ENCODE measurements at places on chromosomes 13 and 19.

- no peak for DNase-seq
Measured at GRCh38 chr19:10631874-10632273, 6.5 kb downstream of the SLC44A2 start.

- DNase-seq = no peak
Measured at GRCh38 chr19:40617961-40618360, 16.8 kb downstream of the LTBP4 start.

GRCh38 chr19:38773469-38774177, at the start of gene LGALS7:
TSS of gene LGALS7 (minus strand) at chr19:38773517. CDS start at chr19:38773492, 25 bp downstream.
- no peak for DNase-seq

DNA sequence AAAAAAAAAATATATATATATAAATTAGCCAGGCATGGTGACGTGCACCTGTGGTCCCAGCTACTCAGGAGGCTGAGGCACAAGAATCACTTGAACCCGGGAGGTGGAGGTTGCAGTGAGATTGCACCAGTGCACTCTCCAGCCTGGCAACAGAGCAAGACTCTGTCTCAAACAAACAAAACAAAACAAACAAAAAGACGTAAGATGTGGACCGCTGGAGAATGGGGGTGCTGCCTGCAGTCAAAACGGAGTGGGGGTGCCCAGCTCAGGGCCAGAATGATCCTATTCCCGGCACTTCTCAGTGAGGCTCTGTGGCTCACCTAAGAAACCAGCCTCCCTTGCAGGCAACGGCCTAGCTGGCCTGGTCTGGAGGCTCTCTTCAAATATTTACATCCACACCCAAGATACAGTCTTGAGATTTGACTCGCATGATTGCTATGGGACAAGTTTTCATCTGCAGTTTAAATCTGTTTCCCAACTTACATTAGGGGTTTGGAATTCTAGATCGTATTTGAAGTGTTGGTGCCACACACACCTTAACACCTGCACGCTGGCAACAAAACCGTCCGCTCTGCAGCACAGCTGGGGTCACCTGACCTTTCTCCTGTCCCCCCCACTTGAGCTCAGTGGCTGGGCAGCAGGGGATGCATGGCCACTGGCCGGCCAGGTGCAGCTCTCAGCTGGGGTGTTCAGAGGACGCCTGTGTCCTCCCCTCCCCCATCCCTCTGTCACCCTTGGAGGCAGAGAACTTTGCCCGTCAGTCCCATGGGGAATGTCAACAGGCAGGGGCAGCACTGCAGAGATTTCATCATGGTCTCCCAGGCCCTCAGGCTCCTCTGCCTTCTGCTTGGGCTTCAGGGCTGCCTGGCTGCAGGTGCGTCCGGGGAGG, at the start of gene F7:
Gene F7 (plus strand): TSS at position 760 of the 889 bp plus-strand sequence. CDS start 51 bp downstream, at position 811.
- peak; percentile 26 for DNase-seq

DNA sequence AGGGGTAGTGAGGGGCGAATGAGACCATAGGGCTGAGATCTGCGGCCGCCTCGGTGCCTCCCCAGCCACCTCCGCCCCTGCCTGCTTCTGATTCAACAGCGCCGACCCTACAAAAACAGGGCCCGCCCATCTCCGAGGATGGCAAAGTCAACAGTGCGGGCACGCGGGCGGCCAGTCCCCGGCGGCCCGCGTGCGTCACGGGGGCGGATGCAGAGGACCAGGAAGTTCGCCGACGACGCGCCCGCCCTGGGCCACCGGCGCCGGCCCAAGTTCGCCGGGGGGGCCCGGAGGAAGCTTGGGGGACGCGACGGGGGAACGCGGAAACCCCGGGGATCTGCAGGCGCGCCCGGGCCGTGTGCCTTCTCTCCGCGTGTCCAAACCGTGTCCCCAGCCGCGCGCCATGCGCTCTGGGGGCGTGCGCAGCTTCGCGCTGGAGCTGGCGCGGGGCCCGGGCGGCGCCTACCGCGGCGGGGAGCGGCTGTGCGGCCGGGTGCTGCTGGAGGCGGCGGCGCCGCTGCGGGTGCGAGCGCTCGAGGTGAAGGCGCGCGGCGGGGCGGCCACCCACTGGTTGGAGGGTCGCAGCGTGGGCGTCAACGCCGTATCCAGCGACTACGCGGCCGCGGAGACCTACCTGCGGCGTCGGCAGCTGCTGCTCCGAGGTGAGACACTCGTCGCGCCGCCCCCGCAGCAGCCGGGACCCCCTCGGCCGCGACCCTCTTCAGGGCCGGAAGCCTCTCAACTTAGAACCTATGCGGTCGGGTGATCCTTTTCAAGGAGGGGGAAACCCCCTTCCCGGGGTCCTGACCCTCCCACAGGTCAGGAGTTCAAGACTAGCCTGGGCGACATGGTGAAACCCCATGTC, 6.8 kb upstream of the ARRDC2 start:
- DNase-seq = peak; percentile 80

- DNase-seq = no peak
Measured at GRCh38 chr19:7923295-7924191, 2.4 kb downstream of the CTXN1 start.

DNA sequence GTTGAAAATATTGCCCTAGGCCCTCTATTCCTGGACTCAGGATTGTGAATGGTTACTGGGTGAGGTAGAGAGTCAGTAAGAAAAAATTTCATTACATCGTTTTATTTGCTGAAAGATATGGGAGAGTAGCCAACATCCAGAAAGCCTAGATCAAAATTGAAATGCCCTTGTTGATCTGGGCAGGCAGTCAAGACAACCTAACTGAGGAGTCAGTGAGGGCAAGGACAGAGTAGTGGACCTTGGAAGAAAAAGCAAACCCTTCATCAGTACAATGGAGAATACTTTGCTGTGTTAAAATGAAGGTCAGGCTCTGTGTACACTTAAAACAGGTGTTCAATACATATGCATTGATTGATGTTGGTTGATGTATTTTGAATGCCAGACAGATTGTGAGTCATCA, 576.7 kb downstream of the OLFM4 start:
- no peak for DNase-seq

- peak; percentile 59 for DNase-seq
Measured at GRCh38 chr19:49889687-49890348, 6.9 kb downstream of the IL4I1 start.

- DNase-seq = no peak
Measured at GRCh38 chr19:48480558-48481500, 11.7 kb downstream of the CYTH2 start.

- no peak for DNase-seq
Measured at GRCh38 chr13:87280139-87280538, 391.0 kb upstream of the SLITRK5 start.

GRCh38 chr19:18672044-18672451, 11.4 kb upstream of the CRTC1 start:
- DNase-seq = no peak

- no peak for DNase-seq
Measured at GRCh38 chr13:101915755-101916107, 463.3 kb downstream of the ITGBL1 start.

DNA sequence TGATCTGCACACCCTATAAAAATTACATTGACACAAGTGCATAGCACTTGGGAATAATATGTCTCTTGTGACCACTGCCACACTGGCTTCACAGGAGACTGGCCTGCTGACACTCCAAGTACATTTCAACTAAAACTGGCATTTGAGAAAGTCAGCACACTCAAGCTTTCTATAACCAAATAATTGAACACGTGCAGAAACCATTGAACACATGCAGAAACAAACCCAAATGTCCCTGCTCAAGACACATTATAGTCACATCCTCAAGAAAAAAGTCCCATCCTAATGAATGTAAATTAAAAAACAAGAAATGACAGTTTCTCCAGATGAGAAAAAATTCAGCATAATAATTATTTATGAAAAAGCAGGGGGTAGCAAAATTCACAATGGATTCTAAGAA, 1859.1 kb upstream of the PCDH20 start:
- no peak for DNase-seq
